ENCODE measurements at places on chromosomes 16 and 17.
A peak's percentile ranks its signal among the peaks of the same experiment; 100 is the strongest.

DNA sequence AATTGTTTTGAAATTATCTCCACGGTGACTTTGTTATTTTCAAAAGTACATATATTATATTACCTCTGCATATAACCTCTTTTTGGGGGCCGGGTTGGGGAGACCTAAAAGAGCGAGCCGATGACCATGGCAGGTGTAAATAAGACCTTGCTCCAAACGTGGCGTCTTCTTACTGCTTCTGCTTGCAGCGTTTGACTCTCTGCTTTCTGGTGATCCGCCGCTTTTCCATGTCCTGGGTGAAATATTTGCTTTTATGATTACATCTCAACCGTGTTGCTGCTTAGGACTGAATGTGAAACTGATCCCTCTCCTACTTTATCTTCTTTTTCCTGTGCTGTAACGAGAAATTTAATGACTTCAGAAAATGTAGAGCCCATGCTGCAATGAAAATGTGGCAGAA lies 18.1 kb downstream of the ATMIN start:
- H3K27me3 ChIP-seq: no peaks in the 10 kb centered on the region
- no peak for DNase-seq
- H3K36me3 ChIP-seq: no peaks in the 10 kb centered on the region
- no peaks in the 10 kb centered on the region for H3K4me1 ChIP-seq

DNA sequence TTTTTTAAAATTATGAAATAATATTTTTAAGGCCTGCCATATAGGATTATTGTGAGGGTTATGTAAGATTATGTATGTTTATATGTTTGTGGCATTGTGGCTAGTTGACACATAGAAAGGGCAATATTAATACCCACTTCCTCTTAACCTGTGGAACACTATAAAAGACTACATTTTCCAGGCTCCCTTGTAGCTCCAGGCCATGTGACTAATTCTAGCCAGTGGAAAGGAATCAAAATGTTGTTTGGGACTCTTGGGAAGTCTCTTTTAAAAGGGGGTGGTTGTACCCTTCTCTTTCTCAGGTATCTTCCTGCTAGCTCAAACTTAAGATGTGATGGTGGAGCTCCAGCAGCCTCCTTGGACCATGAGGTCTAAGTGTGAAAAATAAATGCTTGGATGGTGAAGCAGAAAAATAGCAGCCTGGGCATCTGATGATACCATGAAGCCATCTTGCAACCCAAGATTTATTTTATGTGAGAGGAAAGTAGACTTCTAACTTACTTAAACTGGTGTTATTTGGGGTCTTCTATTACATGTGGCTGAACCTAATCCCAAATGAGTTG lies 39.2 kb downstream of the TEKT5 start:
- H3K27ac ChIP-seq: no peak overlapping the region
- H3K4me3 ChIP-seq: no peak overlapping the region
- H3K27me3 ChIP-seq: no peaks in the 10 kb centered on the region
- H3K4me1 ChIP-seq: no peaks in the 10 kb centered on the region

DNA sequence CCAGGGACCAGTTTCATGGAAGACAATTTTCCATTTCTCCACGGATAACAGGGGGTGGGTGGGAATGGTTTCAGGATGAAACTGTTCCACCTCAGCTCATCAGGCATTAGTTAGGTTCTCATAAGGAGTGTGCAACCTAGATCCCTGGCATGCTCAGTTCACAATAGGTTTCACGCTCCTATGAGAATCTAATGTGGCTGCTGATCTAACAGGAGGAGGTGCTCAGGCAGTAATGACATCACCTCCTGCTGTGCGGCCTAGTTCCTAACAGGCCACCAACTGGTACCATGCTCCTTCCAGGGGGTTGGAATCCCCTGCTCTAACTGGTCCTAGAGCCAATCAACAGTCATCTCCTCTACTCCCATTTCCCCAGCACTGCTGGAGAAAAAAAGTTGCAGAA lies 19.9 kb downstream of the TEX14 start:
- H3K36me3 ChIP-seq: no peaks in the 10 kb centered on the region
- H3K4me1 ChIP-seq: no peaks in the 10 kb centered on the region
- H3K4me3 ChIP-seq: no peak overlapping the region
- no peaks in the 10 kb centered on the region for H3K27me3 ChIP-seq
- no peak overlapping the region for H3K27ac ChIP-seq

DNA sequence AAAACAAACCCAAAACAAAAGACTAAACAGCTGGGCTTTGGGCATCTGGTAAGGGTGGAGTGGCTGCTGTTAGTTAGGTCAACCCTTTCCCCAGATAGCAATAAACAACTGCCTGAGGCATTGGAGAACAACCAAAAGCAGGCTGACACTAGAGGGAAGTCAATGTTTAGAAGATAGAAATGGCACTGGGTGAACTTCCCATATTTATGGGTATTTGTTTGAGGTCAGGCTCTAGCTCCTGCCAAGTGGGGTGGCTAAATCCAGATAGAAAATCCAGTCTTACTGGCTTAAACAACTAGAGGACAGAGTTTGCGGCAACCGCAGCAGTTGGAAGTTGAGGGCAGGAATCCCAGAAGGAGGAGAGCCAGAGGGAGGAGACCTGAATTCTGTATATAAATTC lies 79.4 kb downstream of the SDK2 start:
- no peak overlapping the region for H3K4me3 ChIP-seq
- H3K27ac ChIP-seq: no peak overlapping the region
- no peaks in the 10 kb centered on the region for H3K27me3 ChIP-seq
- no peaks in the 10 kb centered on the region for H3K4me1 ChIP-seq
- no peak for DNase-seq

GRCh38 chr17:40168262-40168832 lies 8.9 kb upstream of the RAPGEFL1 start:
- H3K4me1 ChIP-seq: peaks cover 3% of the 10 kb centered on the region
- H3K4me3 ChIP-seq: no peak overlapping the region
- no peaks in the 10 kb centered on the region for H3K27me3 ChIP-seq
- no peak for DNase-seq
- H3K36me3 ChIP-seq: peaks cover 95% of the 10 kb centered on the region

DNA sequence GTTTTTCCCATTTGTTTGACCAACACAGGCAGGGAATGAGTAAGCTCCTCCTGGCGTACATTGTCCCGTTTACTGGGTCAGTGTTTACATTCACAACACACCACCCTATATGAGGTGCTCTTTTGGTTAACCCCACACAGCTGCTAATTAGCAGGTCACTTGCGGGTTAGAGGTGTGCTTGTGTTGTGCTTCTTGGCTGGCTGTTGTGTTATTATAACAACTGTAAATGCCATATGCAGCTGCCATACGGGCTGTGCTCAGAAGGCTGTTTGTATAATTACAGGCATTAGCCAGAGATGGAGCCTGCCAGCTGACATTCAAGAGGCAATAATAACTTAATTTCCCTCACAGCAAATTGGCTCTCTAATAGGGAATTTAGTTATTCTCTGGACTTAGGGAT lies 205.1 kb upstream of the ELAC2 start:
- no peak overlapping the region for H3K27ac ChIP-seq
- H3K27me3 ChIP-seq: no peaks in the 10 kb centered on the region
- no peak overlapping the region for H3K4me3 ChIP-seq
- no peaks in the 10 kb centered on the region for H3K4me1 ChIP-seq
- H3K36me3 ChIP-seq: no peaks in the 10 kb centered on the region

GRCh38 chr17:76426853-76427252 lies 26.1 kb downstream of the UBE2O start:
- no peak overlapping the region for H3K27ac ChIP-seq
- DNase-seq: no peak
- no peaks in the 10 kb centered on the region for H3K27me3 ChIP-seq

DNA sequence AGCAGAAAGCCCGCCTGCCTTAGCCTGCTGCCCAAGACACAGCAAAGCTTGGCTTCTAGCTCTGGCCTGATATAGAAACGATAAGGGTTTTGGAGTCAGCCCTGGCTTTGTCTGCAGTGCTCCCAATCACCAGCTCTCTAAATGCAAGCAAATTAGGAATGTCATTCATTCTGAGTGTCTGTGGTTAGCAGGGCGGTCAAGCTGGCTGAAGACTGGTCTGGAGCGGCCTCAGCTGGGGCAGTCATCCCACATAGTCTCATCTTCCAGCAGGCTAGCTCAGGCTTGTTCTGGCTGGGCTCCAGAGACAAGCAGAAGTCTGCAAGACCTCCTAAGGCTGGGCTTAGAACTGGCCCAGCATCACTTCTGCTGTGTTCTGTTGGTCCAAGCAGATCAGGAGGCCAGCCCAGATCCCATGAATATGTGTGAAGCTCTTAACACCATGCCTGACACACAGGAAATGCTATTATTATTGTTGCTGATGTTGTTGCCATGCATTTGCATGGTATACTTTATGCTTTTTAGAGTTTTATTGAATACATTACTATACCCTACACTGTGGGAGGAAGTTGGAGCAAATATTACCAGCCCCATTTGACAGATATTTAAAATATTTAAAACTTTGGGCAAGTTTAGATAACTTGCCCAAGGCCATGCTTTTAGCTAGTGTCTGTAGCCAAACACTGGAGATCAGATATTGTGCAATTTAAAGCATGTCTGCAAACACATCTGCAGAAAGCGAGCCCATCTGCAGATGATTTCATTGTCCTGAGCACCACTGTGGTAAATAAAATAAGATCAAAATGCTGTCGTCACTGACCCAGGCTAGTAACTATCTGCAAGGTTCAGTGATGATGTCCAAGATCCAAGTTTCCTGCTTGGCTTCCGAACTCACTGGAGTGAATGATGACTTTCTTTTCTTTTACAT lies 24.8 kb downstream of the TMC7 start:
- H3K4me1 ChIP-seq: no peaks in the 10 kb centered on the region
- H3K27me3 ChIP-seq: no peaks in the 10 kb centered on the region
- H3K4me3 ChIP-seq: no peak overlapping the region
- H3K36me3 ChIP-seq: peaks cover 3% of the 10 kb centered on the region
- no peak overlapping the region for H3K27ac ChIP-seq

DNA sequence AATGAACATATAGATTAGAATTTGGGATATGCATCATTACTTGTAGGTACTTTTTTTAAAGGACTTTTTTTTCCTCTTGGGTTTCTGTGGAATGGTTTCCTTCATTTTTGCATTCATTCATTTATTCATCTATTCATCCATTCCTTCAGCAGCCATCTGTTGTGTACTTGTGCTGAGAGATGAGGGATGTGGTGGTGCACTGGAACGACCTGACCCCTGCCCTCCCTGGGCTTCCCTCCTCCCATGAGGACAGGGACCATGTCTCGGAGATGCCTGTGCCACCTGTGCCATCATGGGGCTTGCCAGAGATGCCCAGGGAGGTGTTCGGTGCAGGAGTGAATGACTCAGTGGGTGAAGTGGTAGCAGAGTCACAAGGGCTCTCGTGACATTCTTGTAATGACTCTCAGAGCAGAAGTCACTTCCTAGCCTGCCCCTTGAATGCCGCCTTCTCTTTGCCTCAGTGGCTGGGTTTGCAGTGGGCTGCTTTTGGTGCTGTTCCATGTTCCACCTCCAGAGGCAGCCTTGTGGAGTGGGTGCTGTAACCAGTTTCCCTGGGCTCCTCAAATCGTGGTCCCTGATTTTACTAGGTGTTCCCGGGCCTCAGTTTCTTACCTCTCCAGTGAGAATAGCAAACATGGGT lies 43.9 kb downstream of the CLEC16A start:
- no peak overlapping the region for H3K4me3 ChIP-seq
- H3K36me3 ChIP-seq: no peaks in the 10 kb centered on the region
- no peaks in the 10 kb centered on the region for H3K4me1 ChIP-seq
- no peak overlapping the region for H3K27ac ChIP-seq

DNA sequence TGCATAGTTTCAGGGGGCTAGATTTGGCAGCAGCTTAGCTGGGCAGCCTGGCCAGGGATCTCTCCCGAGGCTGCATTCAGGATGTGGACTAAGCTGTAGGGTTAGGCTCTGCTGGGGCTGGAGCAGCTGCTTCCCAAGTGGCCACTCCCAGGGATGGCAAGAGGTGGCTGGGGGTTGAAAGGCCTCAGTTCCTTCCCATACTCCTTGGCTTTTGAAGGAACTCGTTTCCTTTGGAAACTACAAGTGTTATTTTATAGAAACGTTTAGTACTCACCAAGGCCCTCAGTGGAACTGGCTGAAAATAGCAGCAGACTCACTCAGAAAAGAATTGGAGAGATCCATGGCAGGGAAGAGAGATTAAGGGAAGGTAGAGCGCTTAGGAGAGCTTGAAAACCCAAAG lies 76.4 kb downstream of the WWP2 start:
- H3K36me3 ChIP-seq: no peaks in the 10 kb centered on the region
- peak overlapping the region; percentile 35 for H3K27ac ChIP-seq
- no peak for DNase-seq

DNA sequence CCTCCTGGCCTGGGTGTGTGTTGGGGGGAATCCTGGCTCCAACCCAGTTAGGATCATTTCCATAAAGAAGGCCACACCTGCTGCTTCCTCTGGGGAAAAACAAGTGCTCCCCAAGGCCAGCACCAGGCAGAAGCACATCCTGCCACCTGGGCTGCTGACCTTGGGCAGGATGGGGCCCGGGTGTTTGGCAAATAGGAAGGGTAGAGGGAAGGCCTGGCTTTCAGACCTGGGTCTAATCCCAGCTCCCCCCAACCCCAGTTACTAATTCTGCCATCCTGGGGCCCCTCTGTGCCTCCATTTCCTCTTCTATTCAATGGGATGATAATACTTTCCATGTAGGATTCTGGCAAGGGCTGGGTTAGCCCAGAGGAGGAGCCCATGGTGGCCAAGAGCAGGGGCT lies 3.0 kb upstream of the NLRC5 start:
- peaks cover 12% of the 10 kb centered on the region for H3K36me3 ChIP-seq
- no peak overlapping the region for H3K4me3 ChIP-seq
- peak overlapping the region; percentile 36 for H3K27ac ChIP-seq
- no peaks in the 10 kb centered on the region for H3K27me3 ChIP-seq

GRCh38 chr17:81114351-81115093 lies 50.8 kb upstream of the PVALEF start:
- no peaks in the 10 kb centered on the region for H3K27me3 ChIP-seq
- H3K27ac ChIP-seq: peak overlapping the region; percentile 32
- H3K4me1 ChIP-seq: no peaks in the 10 kb centered on the region
- no peak overlapping the region for H3K4me3 ChIP-seq
- H3K36me3 ChIP-seq: no peaks in the 10 kb centered on the region

DNA sequence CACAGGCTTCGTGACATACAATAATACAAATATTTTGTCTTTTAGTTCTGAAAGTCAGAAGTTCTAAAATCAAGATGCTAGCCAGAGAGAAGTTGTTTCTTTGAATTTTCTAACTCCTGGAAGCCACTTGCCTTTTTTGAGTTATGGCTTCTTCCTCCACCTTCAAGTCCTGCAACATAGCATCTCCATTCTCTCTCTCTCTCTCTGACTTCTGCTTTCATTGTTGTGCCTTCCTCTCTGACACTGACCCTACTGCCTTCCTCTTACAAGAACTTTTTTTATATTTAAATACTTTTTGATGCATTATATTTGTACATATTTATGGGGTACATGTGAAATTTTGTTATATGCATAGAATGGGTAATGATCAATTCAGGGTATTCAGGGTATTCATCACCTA lies 205.9 kb downstream of the MAP2K6 start:
- H3K36me3 ChIP-seq: no peaks in the 10 kb centered on the region
- H3K4me1 ChIP-seq: no peaks in the 10 kb centered on the region
- no peaks in the 10 kb centered on the region for H3K27me3 ChIP-seq
- H3K4me3 ChIP-seq: no peak overlapping the region

All from tibial nerve (tissue), 4 donors.